Stimulated activated CD4-positive, alpha-beta T cell treated with anti-CD3 and anti-CD28 coated beads, TNF-alpha, amount 100 ng/mL, for 1 hour (primary cell): ENCODE measurements at places on chromosomes 11 and 22.

GRCh38 chr22:27045103-27045947 lies 387.9 kb downstream of the MIAT start:
- no peak for DNase-seq

DNA sequence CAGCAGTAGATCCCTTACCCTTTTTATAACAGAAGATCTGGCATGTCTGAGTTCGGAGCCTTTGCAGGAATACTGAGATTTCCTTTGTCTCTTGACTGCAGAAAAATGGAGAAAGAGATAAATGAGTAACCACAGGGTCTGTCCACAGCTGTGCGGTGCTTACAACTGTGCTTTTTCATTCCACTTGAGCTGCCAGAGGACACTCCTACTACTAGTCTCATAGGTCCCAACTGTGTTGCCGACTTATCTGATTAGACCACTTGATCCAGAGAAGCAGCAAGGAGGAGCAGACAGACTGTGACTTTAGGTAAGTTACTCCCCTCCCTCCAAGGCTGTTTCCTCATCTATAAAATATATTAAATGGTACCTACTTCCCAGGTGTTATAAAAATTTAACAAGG lies 17.5 kb downstream of the FAM227A start:
- DNase-seq = no peak

GRCh38 chr11:832529-833113 lies at the start of gene CD151:
TSS of gene CD151 (plus strand) at chr11:832952. CDS start at chr11:836070, 3,118 bp downstream.
- DNase-seq = no peak

DNA sequence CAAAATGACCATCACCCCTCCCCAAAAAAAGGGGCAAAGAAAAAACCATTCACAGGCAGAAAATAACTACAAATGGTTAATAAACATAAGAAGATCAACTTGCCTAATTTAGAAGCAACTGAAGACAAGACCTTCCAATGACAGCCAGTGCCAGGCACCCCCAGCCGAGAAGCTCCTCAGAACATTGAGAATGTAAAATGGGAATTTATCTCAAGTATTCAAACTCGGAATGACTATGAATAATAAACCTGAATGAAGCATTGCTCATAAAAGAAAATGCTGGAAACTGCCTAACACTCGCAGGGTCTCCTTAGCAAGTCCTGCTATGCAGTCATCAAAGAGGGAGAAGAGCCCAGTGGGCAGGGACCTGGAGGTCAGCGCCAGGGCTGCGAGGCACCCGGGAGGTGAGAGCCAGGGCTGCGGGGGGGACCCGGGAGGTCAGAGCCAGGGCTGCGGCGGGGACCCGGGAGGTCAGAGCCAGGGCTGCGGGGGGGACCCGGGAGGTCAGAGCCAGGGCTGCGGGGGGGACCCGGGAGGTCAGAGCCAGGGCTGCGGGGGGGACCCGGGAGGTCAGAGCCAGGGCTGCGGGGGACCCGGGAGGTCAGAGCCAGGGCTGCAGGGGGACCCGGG lies 23.2 kb upstream of the MOB2 start:
- DNase-seq = no peak

- no peak for DNase-seq
These were observed 28.2 kb downstream of the ARL14EP start for GRCh38 chr11:30351061-30351460.

DNA sequence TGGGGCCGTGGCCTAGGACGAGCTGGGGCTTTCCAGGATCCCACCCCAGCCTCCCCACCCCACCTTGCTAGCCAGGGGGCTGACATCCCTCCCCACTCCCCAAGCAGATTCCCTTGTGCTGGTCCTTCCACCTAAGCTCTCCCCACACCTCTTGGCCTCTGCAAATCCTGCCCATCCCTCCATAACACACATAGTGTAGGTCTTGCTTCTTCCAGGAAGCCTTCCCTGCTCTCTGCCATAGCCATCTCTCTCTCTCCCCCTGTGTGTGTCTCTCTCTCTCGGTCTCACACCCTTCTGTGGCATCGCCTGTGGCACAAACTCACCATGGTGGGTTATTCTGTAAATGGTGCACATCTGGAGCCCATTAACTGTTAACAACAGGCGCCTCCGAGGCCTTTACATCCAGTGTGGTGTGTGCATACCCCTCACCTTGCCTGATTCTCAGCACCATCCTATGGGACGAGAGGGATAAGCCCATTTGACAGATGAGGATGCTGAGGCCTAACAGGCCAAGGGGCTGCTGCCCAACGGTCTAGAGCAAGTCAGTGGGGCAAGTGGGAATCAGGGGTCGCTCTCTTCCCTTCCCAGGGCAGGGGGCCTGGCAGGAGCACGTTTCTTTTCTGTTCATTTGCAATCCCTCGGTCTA lies 22.2 kb upstream of the PICK1 start:
- DNase-seq = no peak

DNA sequence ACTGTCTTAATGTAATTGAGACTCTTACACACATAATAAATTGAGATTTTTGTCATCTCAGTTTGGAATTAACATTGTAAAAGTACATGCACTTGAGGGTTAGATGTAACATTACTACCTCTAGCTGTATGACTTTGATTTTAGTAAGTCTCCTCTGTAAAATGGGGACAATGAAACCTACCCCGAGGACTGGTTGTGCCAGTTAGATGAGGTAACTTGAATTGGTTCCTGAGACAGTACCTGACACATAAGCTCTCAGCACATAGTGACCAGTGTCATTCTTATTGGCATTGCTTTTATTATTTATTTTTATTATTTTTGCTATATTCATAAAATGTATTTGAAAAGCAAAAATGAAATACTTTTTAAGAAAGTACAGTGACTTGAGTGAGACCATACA lies 114.8 kb downstream of the TEAD1 start:
- no peak for DNase-seq

- DNase-seq = no peak
These were observed 151.8 kb upstream of the CCDC90B start for GRCh38 chr11:83437939-83438338.

DNA sequence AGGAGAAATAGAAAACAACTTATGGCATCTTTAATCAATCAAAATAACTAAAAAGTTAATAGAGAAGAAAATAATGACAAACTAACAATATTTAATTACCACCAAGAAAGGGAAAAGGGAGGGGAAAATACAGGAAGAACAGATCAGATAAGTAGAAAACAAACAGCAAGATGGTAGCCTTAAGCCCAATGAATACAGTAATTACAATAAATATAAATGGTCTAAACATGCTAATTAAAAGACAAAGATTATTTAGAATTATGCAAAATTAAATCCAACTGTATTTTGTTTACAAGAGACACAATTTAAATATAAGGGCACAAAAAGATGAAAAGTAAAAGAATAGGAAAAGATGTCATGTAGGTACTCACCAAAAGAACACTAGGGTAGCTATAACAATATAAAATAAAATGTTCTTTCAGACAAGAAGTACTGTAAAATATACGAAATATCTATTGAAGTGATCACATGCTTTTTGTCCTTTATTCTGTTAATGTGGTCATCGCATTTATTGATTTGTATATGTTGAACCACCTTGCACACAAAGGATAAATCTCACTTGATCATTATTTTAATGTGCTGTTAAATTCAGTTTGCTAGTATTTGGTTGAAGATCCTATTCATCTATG lies 14.0 kb downstream of the C11orf65 start:
- DNase-seq = no peak
